Activated CD4-positive, alpha-beta T cell treated with anti-CD3 and anti-CD28 coated beads, Interleukin-2, amount 50 U/mL, for 4 hours (primary cell): ENCODE measurements at places on chromosomes 6 and 20.

GRCh38 chr20:58701431-58702160, 9.0 kb downstream of the NPEPL1 start:
- DNase-seq, result no peak

DNA sequence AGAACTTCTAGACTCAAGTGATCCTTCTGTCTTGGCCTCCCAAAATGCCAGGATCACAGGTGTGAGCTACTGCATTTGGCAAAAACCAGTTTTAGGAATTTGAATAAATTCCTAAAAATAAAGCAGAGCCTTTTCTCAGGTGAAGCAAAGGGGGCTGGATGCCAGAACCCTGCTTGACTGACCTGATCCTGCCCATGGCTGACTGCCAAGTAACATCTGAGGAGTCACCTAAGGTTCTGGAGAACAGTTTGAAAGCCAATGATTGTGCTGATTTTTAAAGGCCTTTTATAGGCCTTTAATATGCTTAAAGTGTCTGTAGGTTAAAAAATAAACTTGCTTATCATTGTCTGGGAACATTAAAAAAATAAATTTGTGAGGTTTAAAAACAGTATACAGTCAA, 14.1 kb upstream of the ZSCAN12 start:
- no peak for DNase-seq

DNA sequence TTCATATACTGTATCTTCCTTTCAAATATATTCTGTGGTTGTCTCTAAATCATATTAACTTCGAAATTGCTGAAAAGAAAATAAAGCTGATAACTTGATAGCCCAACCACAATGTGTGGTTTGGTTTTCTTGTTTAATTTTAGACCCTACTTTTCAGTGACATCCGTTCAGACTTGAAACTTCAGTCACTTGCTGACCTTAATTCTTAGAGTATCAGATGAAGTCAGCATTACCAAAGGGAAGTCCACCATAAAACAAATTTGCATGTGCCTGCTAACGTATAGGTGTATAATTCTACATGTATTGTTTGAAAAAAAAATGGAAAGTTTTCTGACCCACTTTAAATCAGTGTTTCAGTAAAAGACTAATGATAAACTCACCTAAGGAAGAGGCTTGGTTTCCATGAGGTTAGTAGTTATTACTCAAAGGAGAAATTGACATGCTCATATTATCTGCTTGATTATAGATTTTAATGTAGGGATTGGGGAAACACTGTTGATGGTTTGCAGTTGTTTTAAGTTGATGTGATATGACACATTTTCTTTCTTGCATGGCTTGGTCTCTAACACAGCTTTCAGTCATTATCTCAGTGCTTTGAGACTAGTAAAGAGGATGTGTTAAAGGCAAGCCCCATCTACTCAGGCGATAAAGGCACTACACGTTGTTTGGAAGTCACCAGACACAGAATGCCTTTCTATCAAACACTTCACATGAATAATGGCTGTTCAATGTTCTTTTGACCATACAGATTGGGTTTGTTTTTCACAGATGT, 5.2 kb upstream of the IL17A start:
- no peak for DNase-seq

GRCh38 chr20:17909869-17910321, 58.7 kb downstream of the SNX5 start:
- no peak for DNase-seq

DNA sequence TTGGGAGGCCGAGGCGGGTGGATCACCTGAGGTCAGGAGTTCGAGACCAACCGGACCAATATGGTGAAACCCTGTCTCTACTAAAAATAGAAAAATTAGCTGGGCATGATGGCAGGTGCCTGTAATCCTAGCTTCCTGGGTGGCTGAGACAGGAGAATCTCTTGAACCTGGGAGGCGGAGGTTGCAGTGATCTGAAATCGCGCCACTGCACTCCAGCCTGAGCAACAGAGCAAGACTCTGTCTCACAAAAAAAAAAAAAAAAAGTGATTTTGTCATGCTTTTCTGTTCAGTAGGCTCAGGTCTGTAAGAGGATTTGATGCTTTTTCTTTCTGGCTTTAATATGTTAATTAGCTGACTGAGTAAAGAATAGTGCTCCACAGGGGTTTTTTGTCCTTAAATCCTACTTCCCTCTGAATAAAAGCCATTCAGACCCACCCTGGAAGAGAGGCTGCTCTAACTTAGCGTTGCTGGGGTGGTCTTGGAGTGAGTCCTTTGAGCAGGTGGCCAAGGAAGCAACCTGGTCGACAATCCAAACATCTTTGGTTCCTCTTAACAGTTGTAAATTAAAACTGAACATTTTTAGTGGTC, 19.0 kb downstream of the MCM8 start:
- DNase-seq, result no peak

GRCh38 chr20:46123482-46124245, 5.5 kb downstream of the CD40 start:
- no peak for DNase-seq

DNA sequence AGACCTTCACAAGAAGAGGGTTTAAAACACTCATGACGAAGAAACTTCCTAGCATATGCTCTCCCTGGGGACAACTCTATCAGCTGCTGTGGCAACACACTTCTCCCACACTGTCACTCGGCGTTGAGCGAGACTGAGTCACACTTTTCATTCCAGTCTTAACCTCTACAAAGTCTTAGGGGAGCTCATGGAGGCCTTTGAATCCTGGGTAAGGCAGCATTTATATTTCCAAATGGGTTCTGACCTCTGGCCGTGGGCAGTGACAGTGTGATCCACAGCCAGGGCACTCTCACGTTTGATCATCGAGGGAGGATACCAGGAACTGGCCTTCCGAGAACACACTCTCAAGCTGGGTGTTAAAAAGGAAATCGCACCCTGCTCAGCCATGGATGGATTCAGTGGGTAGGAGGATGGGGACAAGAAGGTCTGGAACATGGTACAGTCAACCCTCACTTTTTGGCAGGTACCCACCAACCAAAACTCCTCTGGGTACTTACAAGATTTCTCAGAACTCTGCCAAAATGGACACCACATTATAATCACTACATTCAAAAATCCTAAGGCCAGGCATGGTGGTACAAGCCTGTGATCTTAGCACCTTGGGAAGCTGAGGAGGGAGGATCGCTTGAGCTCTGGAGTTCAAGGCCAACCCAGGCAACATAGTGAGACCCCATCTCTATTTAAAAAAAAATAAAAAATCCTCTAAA, 19.6 kb downstream of the RRBP1 start:
- no peak for DNase-seq

DNA sequence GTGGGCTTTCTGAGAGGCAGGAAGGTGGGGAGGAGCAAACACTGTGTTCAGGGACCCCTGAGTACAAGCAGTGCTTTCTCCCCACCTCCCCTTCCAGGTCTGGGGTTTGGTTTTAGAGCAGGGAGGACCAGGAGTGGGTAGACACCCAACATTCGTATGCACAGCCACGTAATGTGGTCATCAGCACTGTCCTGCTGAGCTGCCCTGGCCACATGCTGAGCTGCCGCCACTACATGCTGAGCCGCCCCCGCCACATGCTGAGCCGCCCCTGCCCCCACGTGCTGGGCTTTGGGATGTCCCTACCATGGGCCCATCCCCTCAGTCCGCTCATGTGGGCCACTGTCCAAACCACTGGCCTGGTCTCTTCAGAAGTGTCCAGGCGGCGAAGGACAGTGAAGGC, 214.9 kb upstream of the CST7 start:
- DNase-seq, result no peak

DNA sequence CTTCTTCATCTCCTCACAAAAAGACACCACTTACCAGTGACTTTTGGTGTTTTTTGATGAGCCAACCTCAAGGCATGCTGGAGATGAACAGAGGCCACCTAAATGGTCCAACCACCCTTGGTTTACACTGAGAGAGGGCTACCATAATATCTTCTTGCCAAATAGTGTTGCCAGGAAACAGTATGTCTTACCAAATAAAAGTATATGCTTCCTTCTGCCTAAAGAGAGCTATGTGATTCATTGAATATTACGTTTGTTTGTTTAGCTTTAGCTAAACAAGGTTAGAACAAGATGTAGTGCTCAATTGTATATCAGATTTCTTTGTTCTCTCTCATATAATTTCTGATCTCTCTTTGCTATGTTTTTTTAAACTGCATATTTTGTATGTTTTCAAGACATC, 40.6 kb upstream of the BMP6 start:
- no peak for DNase-seq

- no peak for DNase-seq
Measured at GRCh38 chr6:15481390-15482291, 181.2 kb downstream of the DTNBP1 start.
